ENCODE measurements at places on chromosomes 7 and 10.

DNA sequence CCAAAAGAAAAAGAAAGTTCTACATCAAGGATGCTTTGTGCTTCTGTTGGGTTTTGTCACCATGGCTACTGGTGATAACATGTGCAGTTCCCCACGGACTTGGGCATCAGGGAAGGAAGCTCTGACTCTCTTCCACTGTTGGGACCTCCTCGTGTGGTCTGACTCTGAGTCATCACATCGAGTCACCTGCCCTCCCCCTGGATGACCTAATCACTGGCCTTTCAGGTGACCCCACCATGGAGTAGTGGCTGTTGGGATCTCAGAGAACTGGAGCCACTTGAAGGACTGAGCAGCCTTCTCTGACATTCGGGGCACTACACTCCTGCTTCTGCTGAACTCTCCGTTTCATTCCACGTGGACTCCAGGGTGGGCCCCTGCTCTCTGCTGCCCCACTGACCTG lies 60.8 kb upstream of the DOCK1 start:
- no peak for DNase-seq

DNA sequence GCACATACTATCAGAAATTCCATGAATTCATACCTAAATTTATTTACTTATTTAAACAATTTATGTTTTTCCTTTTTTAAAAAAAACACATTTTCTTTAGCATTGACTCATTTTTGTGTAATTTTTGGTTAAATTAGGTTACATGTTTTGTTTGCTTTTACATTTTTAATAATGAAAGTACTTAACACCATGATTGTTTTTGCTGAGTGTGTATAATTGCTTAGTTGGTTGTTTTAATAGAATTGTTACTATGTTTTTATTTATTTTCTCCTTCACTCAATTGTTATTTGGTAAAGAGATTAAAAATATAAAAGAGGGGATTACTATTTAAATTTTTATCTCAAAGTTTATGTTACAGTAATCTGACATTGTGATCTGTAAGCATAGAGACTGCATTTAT lies 508.4 kb downstream of the NRG3 start:
- no peak for DNase-seq

DNA sequence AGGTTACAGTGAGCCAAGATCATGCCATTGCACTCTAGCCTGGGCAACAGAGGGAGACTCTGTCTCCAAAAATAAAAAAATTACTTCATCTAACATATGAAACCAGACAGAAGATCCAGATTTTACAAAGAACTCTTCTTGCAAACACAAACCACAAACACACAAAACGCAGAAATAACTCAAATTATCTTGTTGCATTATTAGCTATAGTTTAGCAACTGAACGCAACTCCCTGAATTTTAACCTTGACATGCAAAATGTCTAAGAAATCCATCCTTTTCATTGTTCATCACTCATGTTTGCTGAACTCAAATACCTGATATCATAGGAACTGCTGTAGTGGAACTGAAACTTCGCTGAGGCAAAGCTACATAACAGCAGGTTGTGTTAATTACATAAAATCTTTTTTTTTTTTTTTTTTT lies 64.1 kb downstream of the MICU1 start:
- DNase-seq = peak; percentile 56

DNA sequence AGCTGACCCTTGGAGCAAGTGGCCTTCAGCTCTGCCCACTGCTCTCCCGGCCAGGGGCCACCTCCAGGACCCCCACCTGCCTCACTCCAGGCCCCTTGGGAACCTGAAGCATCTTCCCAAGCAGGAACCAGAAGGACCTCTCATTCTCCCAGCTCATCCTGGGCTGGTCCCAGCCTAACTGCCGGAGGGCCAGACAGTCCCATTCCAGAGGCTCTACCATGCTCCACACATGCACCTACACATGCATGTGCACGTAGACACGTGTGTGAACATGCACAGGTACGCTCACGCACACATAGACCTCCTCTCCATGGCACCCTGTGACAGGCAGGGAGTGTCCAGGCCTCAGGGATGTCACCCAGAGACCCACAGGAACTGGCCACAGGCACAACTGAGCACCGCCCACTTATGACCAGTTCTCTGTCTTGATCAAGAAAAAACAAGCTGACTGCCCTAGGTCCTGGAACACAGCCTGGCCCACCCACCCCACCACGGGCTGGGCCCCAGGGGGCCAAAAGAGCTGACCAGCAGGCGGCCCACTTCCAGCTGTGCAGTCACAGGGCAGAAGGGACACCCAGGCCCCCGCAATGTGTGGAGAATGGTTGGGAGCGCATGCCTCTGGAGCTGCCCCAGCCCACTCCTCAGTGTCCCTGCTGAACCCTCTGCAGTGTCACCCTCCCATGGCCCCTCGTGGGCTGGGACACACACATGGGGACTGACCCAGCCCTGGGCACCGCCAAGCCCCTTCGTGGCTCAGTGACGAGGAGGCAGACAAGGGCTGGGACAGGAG lies 43.4 kb downstream of the CAMK2B start:
- DNase-seq = no peak

DNA sequence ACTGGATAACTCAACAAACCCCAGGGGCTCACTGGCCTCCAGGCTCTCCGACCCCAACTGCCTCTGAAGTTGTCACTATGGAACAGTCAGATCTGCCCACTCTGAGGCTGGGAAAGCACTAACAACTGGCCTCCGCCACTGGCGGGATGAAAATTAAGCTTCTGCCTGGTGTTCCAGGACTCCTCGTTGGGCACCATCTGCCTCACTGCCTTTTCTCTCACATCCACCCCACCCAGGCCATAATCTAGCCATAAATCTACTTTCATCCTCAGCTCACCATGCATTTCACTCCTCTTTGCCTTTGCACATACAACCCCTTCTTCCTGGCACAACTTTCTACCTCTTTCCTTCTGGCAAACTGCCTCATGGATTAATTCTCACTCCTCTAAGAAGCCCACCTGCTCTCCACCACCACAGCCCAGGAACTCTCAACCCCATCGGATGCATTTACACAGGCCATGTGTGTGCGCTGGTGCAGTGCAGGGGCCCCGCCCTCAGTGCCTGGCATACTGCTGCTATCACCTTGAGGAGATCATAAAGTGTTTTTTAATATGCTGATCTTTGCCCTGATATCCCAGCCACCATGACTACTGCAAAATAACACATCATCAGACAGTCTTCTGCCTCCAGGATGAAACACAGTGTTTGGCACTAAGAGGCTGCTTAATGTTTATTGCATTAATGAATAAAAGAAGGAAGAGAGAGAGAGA lies 4.0 kb downstream of the CDHR1 start:
- no peak for DNase-seq

GRCh38 chr10:132264306-132264950 lies 43.3 kb downstream of the STK32C start:
- DNase-seq = no peak

GRCh38 chr10:68625316-68625921 lies 65.3 kb downstream of the TET1 start:
- peak; percentile 21 for DNase-seq

DNA sequence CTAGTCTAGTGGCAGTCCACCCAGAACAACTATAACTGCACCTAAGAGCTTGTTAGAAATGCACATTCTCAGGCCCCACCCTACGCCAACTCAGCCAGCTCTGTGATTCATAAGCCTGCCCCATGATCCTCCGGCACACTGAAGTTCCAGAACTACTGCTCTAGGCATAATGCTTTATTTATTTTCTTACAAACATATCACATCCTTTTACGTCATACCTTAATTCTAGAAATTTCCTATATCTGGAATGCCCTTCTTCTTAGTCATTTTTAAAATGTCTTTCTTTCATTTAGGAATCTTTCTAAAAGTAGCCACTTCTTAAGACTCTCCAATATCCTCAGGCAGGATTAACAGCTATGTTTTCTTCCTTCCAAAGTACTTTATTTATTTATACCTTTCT lies 480.1 kb downstream of the INHBA start:
- DNase-seq = no peak

DNA sequence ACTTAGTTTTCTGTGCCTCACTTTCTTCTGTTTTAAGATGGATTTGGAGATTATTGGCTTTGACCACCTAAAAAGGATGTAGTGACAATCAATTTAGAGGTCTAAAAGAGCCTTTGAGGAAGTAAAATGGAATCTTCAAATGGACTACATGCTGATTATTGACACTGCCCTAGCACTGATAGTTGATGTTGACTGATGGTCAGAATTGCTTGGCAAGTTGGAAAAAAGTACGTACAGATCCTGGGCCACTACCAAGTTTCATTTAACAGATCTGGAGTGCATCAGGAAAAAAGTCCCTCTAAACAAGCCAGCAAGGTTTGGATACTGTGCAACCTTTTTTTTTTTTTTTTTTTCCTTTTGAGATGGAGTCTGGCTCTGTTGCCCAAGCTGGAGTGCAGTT lies 81.1 kb downstream of the TCF7L2 start:
- no peak for DNase-seq

GRCh38 chr10:131480066-131480465 lies 168.5 kb upstream of the TCERG1L start:
- DNase-seq = no peak

- no peak for DNase-seq
These were observed 22.2 kb downstream of the PLA2G12B start for GRCh38 chr10:72932259-72933015.

Measured in GM13977 (cell line).